ENCODE measurements at places on chromosomes 6 and 20.
A peak's percentile ranks its signal among the peaks of the same experiment; 100 is the strongest.

DNA sequence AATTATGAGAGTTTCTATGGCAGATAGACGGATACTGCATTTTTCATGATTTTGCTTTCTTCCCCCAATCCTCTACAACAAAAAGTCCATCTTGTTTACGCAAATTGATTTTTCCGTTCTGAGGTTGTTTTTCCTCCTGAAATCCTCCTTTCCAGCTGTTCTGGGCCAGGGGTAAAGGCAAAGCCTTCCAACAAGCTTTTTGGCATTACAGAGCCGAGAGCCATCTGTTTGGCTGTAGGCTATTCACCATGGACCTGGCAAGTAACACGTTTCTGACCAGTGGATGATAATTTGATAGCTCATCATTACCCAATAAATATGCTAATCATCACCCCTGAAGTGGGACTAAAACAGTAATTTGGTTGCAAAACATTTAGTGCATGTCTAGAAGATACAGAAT, 226.5 kb downstream of the CBLN4 start:
- DNase-seq = no peak

DNA sequence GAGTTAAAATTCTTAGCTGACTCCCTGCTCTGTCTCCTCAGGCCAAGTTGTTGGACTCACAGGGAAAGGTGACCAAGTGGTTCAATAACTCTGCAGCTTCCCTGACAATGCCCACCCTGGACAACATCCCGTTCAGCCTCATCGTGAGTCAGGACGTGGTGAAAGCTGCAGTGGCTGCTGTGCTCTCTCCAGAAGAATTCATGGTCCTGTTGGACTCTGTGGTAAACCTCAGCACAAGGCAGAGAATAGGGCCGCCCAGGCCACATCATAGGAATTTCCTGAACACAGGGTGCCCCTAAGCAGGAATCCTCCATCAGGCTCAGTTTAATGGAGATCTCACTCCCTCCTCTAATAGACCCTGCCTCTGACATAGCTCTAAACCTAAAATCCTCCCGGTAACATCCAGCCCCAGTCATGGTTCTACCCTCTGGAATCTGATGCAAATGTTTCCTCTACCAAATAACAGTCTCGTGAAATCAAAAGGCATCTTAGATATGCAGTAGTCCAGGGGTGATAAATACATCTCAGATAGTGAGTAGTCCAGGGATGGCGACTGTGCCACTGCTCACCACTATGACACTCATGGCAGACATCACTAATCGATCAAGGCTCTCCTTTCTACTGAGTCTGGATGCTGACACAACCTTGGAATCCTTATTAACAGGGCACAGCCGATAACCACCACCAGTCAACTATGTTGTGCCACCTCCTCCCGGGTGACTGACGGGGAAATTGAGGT, 18.3 kb downstream of the BPIFB1 start:
- no peak for DNase-seq

DNA sequence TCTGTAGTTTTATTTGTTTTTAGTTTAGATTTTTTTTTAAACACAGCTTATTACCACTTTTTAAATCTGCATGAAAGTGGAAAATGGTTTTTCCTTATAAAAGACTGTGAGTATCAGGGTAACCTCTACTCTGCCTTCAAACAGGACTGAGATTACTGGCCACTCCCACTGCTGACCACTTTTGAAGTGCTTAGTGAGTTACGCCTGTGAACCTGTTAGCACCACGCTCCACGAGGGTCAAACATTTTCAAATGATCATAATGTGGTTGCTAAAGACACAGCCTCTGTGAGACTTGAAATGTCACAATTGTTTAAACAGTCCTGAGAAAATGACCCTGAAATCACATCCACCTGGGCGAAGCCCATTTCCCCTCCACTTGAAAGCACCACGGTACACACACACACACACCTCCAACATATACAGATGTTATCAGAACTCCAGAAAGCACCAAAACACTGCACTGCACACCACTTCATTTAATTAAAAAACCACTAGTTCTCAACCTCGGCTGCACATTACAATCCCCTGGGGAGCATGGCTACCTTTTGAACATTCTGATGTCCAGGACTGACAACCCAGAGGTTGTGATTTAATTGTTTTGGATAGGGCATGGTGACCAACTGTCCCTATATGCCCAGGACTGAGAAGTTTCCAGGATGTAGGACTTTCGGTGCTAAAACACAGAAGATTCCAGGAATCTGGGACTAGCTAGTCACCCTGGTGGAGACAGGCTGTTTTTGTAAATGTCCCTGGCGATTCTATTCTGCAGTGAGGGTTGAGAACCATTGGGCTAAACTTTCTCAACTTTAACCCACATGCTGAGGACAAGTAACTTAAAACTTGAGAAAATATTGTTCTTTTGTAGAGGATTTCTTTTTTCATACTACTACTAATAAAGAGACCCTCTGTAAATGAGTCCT, 176.4 kb upstream of the MYLIP start:
- peak; percentile 41 for DNase-seq

GRCh38 chr6:163667372-163668060, 253.0 kb downstream of the QKI start:
- no peak for DNase-seq

- peak; percentile 80 for DNase-seq
Measured at GRCh38 chr6:26327450-26328264, 37.3 kb upstream of the BTN3A2 start.

DNA sequence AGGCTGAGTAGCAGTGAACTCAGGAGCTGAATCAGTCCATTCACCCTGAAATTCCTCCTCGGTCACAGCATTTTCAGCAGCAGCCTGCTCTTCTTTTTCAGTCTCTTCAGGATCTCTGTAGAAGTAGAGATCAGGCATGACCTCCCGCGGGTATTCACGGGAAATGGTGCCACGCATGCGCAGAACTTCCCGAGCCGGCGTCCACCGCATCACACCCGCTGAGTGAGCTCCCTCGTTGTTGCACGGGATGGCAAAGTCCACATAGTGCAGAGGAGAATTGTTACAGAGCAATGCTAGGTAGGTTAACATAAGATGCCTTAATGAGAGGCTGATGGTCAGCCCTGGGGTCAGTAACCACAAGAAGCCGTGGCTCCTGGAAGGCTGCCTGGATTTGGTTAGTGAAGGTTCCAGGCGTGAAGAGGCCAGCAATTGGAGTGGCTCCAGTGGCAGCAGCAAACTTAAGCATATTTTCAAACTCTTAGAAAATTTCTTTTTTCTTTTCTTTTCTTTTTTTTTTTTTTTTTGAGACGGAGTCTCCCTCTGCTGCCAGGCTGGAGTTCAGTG, 113.5 kb upstream of the HDAC2 start:
- DNase-seq = no peak

DNA sequence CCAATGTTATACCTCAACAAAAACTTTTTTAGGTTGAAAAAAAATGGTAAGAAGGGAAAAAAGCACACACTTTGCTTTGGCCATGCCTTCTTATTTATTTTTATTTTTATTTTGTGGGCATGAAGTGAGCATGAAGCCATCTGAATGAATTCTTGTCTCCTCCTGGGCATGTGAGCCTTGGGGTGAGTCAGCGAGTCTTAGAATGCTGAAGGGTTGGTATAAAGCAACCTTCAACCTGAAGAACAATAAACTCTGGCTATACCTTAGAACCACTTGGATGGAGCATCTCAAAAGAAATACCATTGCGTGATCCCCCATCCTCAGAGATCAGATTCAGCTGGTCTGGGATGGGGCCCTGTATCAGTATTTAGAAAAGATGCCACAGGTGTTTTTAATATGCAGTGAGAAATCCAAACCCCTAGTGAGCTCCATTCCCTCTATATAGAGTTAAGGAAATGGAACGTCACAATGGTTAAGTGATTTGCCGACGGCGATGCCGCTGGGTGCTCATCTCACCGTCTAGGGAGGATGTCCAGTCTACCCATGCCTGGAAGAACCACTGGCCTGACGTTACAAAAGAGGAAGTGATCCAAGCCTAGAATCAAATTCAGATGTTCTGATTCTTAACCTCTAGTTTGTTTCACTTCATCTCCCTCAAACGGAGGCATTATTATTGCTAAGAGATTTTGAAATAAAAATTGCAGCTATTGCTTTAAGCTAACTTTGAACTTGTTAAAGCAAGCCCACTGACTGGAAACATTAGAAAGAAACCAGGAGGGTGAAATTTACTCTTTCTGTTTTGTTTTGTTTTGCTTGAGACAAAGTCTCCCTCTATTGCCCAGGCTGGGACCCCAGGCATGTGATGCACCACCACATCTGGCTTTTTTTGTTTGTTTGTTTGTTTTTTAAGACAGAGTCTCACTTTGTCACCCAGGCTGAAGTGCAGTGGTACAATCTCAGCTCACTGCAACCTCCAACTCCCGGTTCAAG, 67.1 kb downstream of the EDN1 start:
- no peak for DNase-seq

- DNase-seq = no peak
Measured at GRCh38 chr6:28543651-28544610, 18.2 kb downstream of the GPX5 start.
